ENCODE measurements at places on chromosomes 5 and 9. TPM values are rescaled to one million over a fixed set of nuclear protein-coding genes. Genes with fewer than 3 reads are reported as not detected.

Gene SLCO4C1
- total RNA-seq: 4.0 TPM

Gene FCHO2
- total RNA-seq: 9.4 TPM

DNA sequence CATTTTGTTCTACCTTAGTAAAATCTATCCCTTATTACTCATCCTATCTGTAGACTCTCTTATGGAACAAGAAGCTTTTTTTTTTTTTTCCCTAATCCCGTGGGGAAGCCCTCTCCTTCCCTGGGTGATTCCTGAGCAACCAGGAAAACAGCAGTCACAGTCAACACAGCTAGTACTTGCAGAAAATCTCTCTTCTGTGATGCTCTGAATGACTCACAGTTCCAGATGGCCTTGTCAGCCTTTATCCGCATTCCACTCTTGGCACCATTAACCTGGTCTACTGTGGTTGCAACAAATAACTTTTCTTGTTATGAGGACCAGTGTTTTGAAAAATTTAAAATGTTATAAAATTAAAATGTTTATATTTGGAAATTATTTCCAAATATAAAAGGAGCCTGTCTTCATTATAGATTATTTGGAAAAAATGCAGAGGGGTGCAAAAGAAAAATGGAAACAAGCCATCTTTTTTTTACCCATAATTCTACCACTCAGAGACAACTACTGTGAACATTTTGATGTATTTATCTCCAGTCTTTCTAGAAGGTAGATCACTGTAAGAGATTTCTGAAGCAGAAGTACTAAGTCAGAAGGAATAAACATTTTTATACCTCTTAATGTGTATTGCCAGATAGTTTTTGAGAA, 486.7 kb downstream of the RAB3C start:
- no peak for DNase-seq

Gene IL5
- not detected for total RNA-seq

DNA sequence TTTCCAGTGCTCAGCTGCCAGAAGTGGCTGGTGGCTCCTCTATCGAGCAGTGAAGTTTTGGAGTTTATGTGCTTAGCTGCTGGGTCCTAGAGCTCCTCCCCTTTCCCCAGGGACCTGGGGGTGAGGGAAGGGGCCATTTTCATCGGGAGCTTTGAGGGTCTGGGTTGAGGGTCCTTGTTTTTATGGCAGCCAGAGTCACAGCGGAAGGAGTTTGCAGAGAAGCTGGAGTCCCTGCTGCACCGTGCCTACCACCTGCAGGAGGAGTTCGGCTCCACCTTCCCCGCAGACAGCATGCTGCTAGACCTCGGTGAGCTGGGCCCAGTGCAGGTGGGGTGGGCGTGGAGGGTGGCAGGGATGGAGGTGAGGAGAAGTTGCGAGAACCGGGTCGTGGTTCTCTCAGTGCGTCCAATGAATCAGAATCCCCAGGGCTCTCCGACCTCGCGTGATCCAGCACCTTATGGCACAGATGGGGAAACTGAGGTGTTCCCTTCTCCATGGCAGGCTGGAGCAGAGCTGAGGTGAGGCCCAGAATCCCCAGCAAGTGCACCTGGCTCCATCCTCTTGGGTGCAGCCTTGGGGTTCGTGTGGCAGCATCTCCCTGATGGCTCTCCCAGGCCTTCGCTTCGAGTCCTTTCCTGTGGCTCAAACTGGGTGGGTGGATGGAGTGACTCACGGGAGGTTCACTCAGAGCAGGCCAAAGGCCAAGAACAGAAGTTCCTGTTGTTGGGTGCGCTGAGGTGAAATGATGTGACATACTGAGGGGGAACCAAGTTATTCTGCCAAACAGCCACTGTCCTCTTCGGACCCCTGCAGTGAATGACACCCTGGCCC, 21.7 kb upstream of the DOLPP1 start:
- DNase-seq: no peak

Gene SOWAHA
- 1.7 TPM for total RNA-seq
